Urinary bladder (tissue), 4 donors: ENCODE measurements at places on chromosomes 11 and 22. TPM values are rescaled to one million over a fixed set of nuclear protein-coding genes. Genes with fewer than 3 reads are reported as not detected.

Gene NLRP10
- not detected for total RNA-seq

Gene XKR3
- not detected for total RNA-seq

Gene C11orf87
- 0.69 TPM for total RNA-seq

Gene OR8D1
- not detected for total RNA-seq

Gene SLC22A25
- not detected for total RNA-seq

GRCh38 chr11:17991783-17992433, 20.9 kb downstream of the SERGEF start:
- no peak for DNase-seq

GRCh38 chr11:45974806-45975205, 52.4 kb downstream of the LARGE2 start:
- DNase-seq, result no peak

GRCh38 chr22:27133681-27134314, 476.4 kb downstream of the MIAT start:
- DNase-seq, result no peak

DNA sequence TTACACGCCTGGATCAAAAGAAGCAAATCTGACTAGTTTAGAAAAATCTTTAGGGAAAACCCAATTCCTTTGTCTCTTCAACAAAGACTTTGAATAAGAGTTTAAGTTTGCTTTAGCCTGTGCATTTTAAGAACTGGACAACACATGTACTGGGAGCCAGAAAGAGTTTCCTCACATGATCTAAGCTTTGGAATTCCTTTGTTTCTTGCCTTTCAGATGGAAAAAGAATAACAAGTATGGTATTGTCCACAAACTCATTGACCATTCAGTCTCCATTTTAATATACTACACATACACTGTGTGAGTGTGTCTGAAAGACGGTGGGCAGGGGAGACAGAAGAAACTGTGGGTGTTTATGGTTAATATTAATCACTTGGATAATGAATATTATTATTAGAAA, 205.6 kb downstream of the MAML2 start:
- DNase-seq, result no peak

DNA sequence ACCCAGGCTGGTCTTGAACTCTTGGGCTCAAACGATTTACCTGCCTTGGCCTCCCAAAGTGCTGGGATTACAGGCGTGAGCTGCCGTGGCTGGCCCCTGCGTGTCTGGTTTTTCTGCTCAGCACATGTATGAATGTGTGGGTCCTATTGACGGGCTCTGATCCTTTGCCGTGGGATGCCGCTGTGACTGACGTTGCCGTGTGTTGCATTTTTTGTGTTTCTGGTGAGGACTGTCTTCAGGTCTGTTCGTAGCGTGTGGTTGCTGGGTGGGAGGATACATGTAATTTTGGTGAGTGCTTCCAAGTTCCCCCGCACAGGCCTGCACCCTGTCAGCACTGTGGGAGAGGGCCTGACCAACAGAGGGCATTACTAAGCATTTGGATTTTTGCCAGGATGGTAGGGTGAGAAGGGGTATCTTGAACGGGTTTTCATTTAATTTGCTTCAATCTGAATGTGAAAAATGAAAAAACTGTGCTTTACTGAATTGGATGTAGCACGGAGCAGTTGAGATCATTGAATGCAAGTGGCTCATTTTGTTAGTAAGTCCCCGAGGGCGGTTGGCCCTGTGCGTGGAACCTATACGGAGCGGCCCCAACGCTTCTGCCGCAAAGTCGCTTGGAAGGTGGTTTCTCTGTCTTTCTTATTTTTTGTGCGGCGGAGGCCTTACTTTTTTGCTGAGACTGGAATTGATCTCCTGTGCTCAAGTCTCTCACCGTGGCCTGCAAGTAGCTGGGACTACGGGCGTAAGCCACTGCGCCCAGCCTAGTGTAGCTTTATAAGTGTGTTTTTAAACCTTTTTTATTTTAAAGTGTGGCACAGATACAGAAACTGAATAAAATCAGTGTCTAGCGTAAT, 8.2 kb downstream of the ZBED4 start:
- DNase-seq, result no peak
